ENCODE measurements at places on chromosomes 13 and 19. TPM values are rescaled to one million over a fixed set of nuclear protein-coding genes. Genes with fewer than 3 reads are reported as not detected.

The FRY gene
- total RNA-seq: 3.5 TPM

The C5AR1 gene
- not detected for total RNA-seq

The UBL3 gene
- total RNA-seq: 6.4 TPM

The KLK15 gene
- total RNA-seq: not detected

The ANKRD27 gene
- 27.6 TPM for total RNA-seq

The NLRP11 gene
- total RNA-seq: 2.4 TPM

The CRX gene
- total RNA-seq: not detected

The CKM gene
- total RNA-seq: not detected

The SMIM7 gene
- total RNA-seq: 290 TPM

The WDR62 gene
- total RNA-seq: 21.5 TPM

The RAB20 gene
- 14.6 TPM for total RNA-seq

The MIA gene
- total RNA-seq: not detected

The CNN1 gene
- total RNA-seq: 0.21 TPM

The BEST2 gene
- total RNA-seq: not detected

The TEX26 gene
- total RNA-seq: not detected

The RBM26 gene
- total RNA-seq: 13.0 TPM

The S1PR4 gene
- total RNA-seq: not detected

The FCAR gene
- total RNA-seq: not detected

The ERCC2 gene
- 8.3 TPM for total RNA-seq

The ALKBH6 gene
- 63.7 TPM for total RNA-seq

The NAA16 gene
- 6.8 TPM for total RNA-seq

The CD22 gene
- 1.9 TPM for total RNA-seq

The CA11 gene
- total RNA-seq: 8.3 TPM

The PKN1 gene
- total RNA-seq: 19.0 TPM

The CYP4F12 gene
- total RNA-seq: 6.3 TPM

The B3GNT3 gene
- not detected for total RNA-seq

The ISOC2 gene
- total RNA-seq: 187 TPM

The KLK3 gene
- total RNA-seq: not detected

The LGALS7 gene
- total RNA-seq: not detected

The C1QTNF9 gene
- total RNA-seq: not detected

The DHDH gene
- total RNA-seq: 0.27 TPM

The NOSIP gene
- 114 TPM for total RNA-seq

The LIG1 gene
- total RNA-seq: 65.5 TPM

The CCL25 gene
- total RNA-seq: not detected

The TMPRSS9 gene
- not detected for total RNA-seq

The FGF21 gene
- not detected for total RNA-seq

The SHC2 gene
- 1.4 TPM for total RNA-seq

The TMEM86B gene
- total RNA-seq: 0.81 TPM

The MBD3L2 gene
- not detected for total RNA-seq

The MYH14 gene
- total RNA-seq: 3.2 TPM

The INSR gene
- 3.3 TPM for total RNA-seq

The TMEM255B gene
- not detected for total RNA-seq

The HSD11B1L gene
- total RNA-seq: 4.9 TPM
